ENCODE measurements at places on chromosomes 7 and 10.

DNA sequence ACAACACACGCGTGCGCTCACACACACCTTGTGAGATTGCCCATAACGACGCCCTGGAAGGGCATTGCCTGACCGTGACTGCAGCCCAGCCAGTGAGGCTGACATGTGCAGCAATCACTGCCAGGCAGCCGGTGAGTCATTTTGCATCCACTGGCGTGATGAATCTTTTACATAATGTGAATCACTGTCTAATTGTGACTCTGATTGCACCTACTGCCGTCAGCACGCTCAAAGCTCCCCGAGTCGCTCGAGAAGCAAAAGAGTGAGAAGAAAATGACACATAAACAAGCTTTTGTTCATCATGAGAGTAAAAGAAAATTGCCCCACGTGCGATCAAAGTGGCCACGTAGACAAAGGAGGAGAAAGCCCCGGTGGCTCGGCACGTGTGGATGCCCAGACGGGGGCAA is 117.4 kb upstream of the PFKP start:
- no peak for DNase-seq

DNA sequence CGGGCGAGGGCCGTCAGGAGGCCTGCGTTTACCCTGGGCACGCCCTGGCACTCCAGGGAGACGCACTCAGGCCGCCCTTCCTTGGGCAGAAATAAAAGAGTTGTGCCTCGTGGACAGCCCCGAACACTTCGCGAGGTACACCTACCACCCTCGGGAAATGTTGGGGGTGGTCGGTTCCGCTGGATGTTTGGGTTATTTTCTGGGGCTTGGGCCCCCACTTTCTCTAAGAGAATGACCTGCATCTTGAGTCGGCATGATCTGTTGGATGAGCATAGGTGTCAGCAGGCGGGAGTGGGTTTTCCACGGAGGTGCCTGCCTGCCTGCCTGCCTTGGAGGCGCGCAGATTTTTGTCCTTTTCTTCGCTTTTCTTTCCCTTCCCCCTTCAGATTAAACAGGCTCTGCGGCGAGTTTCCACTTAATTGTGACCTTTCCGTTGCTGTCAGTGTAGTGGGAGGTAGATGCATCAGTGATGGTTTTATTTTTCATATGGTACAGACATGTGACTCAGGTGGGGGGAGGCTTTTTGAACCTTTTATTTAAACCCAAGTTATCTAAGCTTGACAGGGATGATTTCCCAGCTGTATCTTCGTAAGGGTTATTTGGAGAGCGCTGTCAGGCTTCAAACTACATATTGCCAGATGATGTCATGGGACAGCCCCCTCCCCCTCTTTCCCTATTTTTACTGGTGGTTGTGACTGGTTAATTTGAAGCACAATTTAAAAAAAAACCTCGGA is 661 bp downstream of the HECTD2 start:
- DNase-seq: peak; percentile 15

GRCh38 chr10:14667781-14668180 is 106.9 kb downstream of the FAM107B start:
- no peak for DNase-seq

DNA sequence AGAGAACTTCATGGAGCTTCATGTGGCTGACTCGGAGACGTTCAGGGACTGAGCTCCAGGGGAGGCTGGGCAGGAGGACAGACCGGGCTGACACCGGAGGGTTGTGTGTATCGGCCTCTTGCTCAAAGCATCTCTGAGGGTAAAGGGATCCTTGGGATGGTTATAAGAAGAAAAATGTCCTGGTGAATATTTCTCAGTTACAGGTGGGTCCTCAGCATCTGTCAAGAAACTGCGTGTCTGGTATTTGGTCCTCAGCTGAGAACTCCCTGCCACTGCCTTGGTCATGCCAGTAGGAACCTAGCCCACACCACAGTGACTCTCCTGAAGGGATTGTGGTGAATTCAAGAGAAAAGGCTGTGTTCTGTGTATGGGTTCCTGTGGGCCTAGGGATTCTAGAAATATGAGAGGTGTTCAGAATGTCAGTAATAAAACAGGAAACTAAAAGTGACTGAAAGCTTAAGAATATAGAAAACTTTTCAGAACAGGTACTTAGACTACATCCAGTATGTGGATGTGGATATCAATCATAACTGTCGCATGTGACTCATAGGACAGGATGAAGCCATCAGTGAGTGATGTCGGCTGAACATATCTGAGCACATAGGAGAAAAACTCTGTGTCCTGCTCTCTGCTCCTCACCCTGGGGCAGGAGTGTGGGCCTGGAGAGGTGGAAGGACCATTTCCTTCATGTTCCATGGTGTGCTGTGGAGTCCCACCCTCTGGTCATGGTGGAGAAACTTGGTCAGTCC is 28.4 kb downstream of the MBL2 start:
- DNase-seq: no peak

GRCh38 chr10:48294431-48294830 is 12.0 kb upstream of the MAPK8 start:
- DNase-seq: no peak
